ENCODE measurements at places on chromosomes 6 and 20.

DNA sequence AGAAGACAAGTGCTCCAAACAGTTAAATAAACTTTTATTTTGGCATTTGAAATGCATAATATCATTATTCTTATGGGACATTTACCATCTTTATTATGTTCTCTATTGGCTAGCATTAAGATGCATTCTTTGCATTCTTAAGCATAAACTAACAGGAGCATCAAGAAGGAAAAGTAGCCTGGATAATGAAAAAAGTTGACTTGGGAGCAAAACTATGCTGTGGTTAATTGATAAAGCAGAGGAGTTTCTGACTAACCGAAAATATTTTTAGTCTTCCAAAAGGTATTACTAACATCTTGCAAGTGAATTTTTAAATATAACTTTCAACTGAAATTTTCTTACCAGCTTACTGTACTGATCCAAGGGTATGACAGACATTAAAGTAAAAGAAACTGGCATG is 140.3 kb downstream of the FLRT3 start:
- DNase-seq, result no peak

DNA sequence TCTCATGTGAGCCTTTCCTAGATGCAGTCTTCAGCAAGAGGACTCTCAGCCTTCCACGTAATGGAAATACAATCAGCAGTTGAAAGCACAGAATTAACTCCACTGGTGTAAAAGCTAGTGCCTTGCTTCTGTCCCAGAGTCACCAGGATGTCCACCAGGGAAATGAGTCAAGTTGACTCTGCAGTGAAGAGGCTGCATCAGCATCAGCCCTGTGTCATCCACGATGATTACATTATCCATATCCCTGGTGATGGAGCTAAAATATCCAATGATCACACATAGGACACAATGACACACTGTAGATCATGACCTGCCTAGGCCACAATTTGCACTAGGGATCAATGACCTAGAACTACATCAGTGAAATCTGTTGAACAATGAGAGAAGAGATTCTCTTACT is 262.4 kb downstream of the ERMARD start:
- peak; percentile 11 for DNase-seq

- DNase-seq, result no peak
Observed at GRCh38 chr20:48585061-48585870, 242.5 kb downstream of the PREX1 start.

- DNase-seq, result no peak
Observed at GRCh38 chr20:14223806-14224205, 113.6 kb downstream of the FLRT3 start.

- no peak for DNase-seq
Observed at GRCh38 chr6:95078457-95078856, 498.9 kb upstream of the MANEA start.

All from kidney capillary endothelial cell (primary cell).